Heart left ventricle (tissue), 16 donors: ENCODE measurements at places on chromosomes 5 and 9. TPM values are rescaled to one million over a fixed set of nuclear protein-coding genes. Genes with fewer than 3 reads are reported as not detected.

Gene TTC39B
- total RNA-seq = 2.0 TPM

DNA sequence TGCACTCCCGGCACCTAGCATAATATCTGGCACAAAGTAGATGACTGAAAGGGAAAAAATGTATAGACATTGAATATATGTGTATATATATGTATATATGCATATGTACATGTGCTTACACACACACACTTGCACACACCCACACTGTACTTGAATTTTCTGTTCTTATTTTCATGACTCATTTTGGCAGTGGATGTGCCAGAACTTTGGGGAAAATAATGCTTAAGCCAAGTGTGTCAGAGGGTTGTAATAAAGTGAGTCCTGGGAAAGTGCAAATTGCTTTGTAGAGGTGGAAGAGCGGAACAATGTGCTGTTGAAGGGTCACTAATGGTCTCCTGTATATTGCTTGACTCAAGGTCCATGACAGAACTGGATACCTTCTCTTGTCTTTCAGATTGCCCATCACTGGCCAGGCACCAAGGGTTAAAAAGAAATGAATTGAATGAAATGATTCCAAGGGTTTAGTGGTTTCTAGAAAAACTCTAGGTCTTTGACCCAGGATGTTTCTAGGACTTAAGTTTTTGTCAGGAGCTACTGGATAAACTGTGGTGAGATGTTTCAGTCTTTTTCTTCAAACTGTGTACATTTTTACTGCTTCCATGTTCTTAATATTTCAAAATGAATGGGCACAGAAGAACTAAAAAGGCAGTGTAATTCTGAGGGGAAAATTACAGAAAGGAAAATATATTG is 129.9 kb upstream of the MOCS2 start:
- no peak overlapping the region for H3K27ac ChIP-seq
- no peaks in the 10 kb centered on the region for H3K27me3 ChIP-seq
- H3K4me1 ChIP-seq = no peaks in the 10 kb centered on the region
- no peak overlapping the region for H3K4me3 ChIP-seq

- no peaks in the 10 kb centered on the region for H3K36me3 ChIP-seq
- no peaks in the 10 kb centered on the region for H3K27me3 ChIP-seq
- H3K4me3 ChIP-seq = no peak overlapping the region
Observed at GRCh38 chr9:134005381-134005780, 13.3 kb upstream of the VAV2 start.

GRCh38 chr9:123697686-123698085 is 232.2 kb downstream of the DENND1A start:
- H3K36me3 ChIP-seq = no peaks in the 10 kb centered on the region
- no peak for DNase-seq
- H3K4me1 ChIP-seq = no peaks in the 10 kb centered on the region
- H3K27me3 ChIP-seq = no peaks in the 10 kb centered on the region

DNA sequence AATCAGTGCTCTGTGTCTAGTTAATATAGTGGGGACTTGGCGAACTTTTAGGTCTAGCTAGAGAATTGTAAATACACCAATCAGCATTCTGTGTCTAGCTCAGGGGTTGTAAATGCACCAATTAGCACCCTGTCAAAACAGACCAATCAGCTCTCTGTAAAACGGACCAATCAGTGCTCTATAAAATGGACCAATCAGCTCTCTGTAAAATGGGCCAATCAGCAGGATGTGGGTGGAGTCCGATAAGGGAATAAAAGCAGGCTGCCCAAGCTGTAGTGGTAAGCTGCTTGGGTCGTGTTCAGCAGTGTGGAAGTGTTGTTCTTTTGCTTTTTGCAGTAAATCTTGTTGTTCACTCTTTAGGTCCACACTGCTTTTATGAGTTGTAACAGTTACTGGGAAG is 3.6 kb upstream of the OTULINL start:
- H3K27me3 ChIP-seq = no peaks in the 10 kb centered on the region
- no peak overlapping the region for H3K4me3 ChIP-seq
- no peak overlapping the region for H3K27ac ChIP-seq
- no peak for DNase-seq
- H3K4me1 ChIP-seq = peaks cover 11% of the 10 kb centered on the region

GRCh38 chr9:23555851-23556250 is 270.2 kb downstream of the ELAVL2 start:
- H3K36me3 ChIP-seq = no peaks in the 10 kb centered on the region
- no peak overlapping the region for H3K4me3 ChIP-seq
- H3K27ac ChIP-seq = no peak overlapping the region
- no peaks in the 10 kb centered on the region for H3K27me3 ChIP-seq

GRCh38 chr5:145996135-145996534 is 59.8 kb downstream of the SH3RF2 start:
- no peak overlapping the region for H3K27ac ChIP-seq
- H3K4me3 ChIP-seq = no peak overlapping the region
- no peaks in the 10 kb centered on the region for H3K4me1 ChIP-seq
- DNase-seq = no peak
- H3K27me3 ChIP-seq = no peaks in the 10 kb centered on the region

Gene ASS1
- 107 TPM for total RNA-seq

Gene ZFP37
- total RNA-seq = 0.81 TPM

GRCh38 chr9:105637787-105638395 is 24.4 kb upstream of the TAL2 start:
- H3K27me3 ChIP-seq = no peaks in the 10 kb centered on the region
- no peak for DNase-seq
- peaks cover 70% of the 10 kb centered on the region for H3K36me3 ChIP-seq

DNA sequence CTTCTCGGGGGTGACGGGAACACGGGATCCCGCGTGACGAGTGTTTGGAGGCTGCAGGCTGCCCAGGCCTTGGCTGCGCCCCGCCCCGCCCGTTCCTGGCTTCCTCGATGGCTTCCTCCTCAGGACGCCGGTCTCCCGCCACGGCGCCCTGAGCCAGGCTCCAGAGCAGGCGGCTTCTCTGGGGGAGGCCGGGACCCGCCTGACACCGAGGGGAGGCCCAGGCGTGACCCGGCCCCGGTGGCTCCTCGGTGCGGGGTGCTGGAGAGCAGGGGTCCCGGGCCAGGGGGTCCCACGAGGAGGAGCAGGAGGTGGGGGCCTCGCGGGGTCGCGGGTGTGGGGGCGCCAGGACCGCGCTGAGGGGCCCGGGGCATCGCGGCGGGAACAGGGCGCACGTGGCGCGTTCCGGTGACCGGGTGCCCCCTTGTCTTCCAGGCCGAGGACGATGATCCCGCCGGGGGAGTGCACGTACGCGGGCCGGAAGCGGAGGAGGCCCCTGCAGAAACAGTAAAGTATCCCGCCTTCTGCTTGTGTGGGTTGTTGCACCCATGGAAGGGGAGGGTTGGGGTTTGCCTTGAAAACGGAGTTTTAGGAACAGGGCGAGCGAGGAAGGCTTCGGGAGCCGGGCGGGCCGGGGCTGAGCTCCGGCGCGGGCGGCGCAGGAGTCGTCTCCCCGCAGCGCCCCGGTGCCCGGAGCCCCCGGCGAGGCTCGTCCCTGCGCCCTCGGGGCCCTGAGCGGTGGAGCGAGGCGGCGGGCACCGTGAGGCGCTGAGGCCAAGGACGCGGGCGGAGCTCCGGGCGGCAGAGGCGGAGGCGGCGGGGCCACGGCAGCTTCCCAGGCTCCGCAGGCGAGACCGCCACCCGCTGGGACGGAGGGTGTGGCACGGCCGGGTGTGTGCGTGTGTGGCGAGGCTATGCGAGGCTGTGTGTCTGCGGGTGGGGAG is 22.2 kb downstream of the AHRR start:
- H3K4me1 ChIP-seq = no peaks in the 10 kb centered on the region
- H3K36me3 ChIP-seq = no peaks in the 10 kb centered on the region
- H3K27me3 ChIP-seq = no peaks in the 10 kb centered on the region
- H3K27ac ChIP-seq = no peak overlapping the region
- no peak for DNase-seq

GRCh38 chr5:173227636-173228035 is 7.4 kb downstream of the NKX2-5 start:
- H3K36me3 ChIP-seq = peaks cover 10% of the 10 kb centered on the region
- H3K4me3 ChIP-seq = no peak overlapping the region
- H3K4me1 ChIP-seq = peaks cover 17% of the 10 kb centered on the region
- no peak for DNase-seq
- H3K27ac ChIP-seq = no peak overlapping the region

Gene DNAI1
- not detected for total RNA-seq

GRCh38 chr5:73178265-73178664 is 5.3 kb downstream of the TMEM174 start:
- no peaks in the 10 kb centered on the region for H3K36me3 ChIP-seq
- no peaks in the 10 kb centered on the region for H3K4me1 ChIP-seq
- no peak overlapping the region for H3K27ac ChIP-seq

Gene DDX4
- not detected for total RNA-seq

DNA sequence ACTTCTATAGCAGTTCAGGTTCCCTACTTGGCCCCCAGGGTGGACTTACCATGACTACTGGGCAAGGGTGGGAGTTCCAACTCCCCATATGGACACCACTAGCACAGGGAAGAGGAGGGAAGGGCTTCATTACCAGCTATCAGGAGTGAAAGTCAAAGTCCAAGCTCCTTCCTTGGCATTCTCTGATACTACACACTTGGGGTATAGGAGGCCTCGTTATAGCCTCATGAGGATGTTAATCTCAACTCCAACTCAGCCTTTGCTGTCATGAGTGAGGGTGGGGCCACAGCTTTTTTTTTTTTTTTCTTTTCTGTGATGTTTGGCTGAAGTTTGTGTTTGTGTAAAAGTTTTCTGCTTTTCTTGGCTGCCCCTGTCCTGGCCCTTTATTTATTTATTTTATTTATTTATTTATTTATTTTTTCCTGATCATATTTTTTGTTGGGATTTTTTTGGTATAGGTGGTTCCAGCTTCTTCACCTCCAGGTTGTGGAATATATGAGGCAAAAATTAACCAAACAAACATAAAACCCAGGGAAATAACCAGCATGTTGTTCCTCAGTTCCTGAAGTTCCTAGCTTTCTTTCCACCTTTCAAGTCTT is 8.7 kb downstream of the GARIN3 start:
- H3K4me3 ChIP-seq = no peak overlapping the region
- H3K4me1 ChIP-seq = no peaks in the 10 kb centered on the region
- no peak for DNase-seq
- H3K27ac ChIP-seq = no peak overlapping the region

Gene KCNN2
- 6.8 TPM for total RNA-seq

DNA sequence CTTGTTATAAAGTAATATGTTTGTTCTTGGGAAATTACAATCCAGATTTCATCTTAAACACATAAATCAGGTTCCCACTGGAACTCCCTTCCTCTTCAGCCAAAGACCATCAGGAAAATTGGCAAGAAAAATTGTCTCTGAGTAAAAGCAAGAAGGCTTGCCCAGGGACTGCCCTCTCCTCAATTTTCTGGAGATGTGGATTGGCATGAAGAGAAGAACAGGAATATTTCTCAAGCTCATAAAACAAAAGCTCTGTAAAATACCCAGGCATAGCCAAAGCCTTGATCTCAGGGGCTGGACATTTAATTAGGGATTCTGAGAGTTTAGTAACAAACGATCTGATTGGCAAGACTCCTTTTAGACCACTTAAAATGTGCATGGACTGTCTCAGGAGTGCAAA is 223.4 kb downstream of the ZNF608 start:
- H3K36me3 ChIP-seq = no peaks in the 10 kb centered on the region
- peaks cover 2% of the 10 kb centered on the region for H3K4me1 ChIP-seq
- H3K4me3 ChIP-seq = no peak overlapping the region
- H3K27ac ChIP-seq = no peak overlapping the region
- DNase-seq = no peak
- H3K27me3 ChIP-seq = no peaks in the 10 kb centered on the region

- H3K27ac ChIP-seq = no peak overlapping the region
- no peaks in the 10 kb centered on the region for H3K4me1 ChIP-seq
- H3K36me3 ChIP-seq = no peaks in the 10 kb centered on the region
- H3K4me3 ChIP-seq = no peak overlapping the region
- no peaks in the 10 kb centered on the region for H3K27me3 ChIP-seq
- no peak for DNase-seq
Observed at GRCh38 chr5:66238435-66238834, 94.3 kb downstream of the SREK1 start.

DNA sequence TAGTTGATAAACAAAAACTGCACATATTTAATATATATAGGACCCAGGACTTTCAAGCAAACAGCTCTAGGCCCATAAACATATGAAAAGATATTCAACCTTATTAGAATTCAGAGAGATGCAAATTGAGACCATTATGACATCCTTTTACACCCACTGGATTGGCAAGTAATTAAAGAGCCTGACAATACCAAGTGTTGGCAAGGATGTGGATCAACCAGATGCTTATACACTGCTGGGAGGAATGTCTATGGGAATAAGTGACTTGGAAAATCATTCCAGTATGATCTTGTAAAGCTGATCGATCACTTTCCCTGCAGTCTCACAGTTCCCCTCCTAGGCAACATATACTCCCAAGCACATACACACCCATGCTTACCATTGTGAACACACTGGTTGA is 15.5 kb upstream of the TCOF1 start:
- H3K36me3 ChIP-seq = no peaks in the 10 kb centered on the region
- H3K27ac ChIP-seq = no peak overlapping the region
- H3K27me3 ChIP-seq = no peaks in the 10 kb centered on the region
- H3K4me3 ChIP-seq = no peak overlapping the region

Gene CFAP77
- total RNA-seq = 6.0 TPM

DNA sequence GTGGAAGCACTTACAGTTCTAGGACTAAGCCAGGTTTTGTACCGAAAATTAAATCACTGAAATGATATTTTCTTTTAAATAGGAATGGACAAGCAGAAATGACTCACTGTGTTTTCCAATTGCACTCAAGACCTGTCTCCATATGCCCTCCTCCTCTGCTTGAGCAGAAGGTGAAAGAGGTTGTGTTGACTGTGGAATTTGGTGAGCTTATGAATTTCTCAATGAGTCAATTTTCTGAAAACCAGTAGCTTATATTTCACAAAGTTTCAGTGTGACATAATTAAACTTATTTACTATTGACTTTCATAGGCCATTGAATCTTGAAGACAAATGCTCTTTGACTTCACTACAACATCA is 249.9 kb downstream of the NPR3 start:
- H3K4me3 ChIP-seq = no peak overlapping the region
- no peaks in the 10 kb centered on the region for H3K27me3 ChIP-seq
- no peaks in the 10 kb centered on the region for H3K4me1 ChIP-seq
- no peak overlapping the region for H3K27ac ChIP-seq
- no peaks in the 10 kb centered on the region for H3K36me3 ChIP-seq

DNA sequence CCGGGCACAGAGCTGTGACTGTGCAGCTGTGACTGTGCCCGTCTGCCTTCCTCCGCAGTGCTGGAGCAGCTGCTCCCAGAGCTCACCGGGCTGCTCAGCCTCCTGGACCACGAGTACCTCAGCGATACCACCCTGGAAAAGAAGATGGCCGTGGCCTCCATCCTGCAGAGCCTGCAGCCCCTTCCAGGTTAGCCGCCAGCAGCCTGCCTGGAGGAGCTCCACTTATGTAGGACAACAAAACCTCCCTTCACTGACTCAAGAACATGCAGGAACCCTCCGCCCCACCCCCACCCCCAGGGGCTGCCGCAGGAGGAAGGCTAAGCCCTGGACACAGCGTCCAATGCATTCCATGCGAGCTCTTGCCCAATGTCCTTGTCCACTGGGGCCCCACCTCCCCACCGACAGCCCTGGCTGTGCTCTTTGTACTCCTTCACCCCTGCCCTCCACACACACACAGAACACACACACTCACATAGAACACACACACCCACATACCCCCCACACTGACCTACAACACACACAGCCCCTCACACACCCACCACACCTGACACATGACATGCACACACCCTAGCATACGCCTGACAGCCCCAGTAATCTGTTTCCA is 27.9 kb downstream of the AFAP1L1 start:
- peak overlapping the region; percentile 5 for H3K4me3 ChIP-seq
- peaks cover 61% of the 10 kb centered on the region for H3K4me1 ChIP-seq
- peak; percentile 47 for DNase-seq
- H3K36me3 ChIP-seq = peaks cover 48% of the 10 kb centered on the region
- peak overlapping the region; percentile 85 for H3K27ac ChIP-seq
